ENCODE measurements at places on chromosomes 3 and 15.

DNA sequence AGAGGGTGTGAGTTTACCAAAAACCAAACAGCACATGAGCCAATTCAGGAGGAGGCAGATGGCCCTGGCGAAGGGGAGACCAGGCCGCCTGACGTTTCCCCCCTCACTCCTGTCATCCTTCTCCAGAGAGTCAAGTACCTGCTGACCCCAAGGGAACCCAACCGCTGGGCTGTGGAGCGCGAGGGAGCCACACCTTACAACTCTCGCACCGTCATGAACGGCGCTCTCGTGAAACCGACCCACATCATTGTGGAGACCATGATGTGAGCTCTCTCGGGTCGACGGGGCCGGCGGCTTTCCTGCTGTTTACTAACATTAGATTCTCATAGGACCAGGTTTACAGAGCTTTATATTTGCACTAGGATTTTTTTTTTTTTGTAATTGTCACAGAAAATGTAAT, 55.4 kb downstream of the GRIP2 start:
- DNase-seq, result no peak

DNA sequence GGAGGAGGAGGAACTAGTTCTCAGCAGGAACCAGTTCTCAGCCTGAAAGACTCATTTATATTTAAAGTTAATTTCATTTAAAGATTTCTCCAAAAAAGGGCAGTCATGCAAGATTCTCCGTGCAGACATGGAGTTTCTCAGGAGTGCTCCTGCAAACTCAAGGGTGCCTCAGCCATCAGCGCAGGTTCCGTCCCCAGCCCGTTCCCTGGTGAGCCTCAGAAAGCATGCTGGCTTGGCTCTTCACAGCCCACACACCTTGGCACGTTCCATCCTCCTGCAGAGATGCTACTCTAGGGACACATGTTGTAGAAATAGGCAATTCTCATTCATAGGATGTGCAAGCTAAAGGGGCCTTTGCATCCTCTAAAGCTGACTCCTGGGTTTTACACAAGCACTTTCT, 123.0 kb downstream of the LIPC start:
- no peak for DNase-seq

- DNase-seq, result no peak
Observed at GRCh38 chr3:102827386-102827785, 392.6 kb downstream of the ZPLD1 start.

DNA sequence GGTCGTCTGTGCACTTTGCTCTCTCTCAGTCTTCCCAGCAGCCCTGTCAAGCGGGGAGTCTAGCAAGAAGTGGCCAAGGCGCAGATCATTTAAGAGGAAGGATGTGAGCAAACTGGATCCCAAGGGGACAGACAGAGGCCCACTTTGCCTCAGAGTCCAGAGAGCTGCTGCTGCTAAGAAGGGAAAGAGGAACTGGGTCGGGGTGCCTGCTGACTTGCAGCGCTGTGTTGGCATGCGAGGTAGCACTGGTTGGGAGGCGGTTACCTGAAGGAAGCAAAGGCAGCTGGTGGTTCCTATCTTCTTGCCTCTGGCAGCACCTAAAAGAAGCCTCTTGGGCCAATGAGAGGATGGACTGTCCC, 28.1 kb downstream of the SMAD3 start:
- DNase-seq, result no peak

DNA sequence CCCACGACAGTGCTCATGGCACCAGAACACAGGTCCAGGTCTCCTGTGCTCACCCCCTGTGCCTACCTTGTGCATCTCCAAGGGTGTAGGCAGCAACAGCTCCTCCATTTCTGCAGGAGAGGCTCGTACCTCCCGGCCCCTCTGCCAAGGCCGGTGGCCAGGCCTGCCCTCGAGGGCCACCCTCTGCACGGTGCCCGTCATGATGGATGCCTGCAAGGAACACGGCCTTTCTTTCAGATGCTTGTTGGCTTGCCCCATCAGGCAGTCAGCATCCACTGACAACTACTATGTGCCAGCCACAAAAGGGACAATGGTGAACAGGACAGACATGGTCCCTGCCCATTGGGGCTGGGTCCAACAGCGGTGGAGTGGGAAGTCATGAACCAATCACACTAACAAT, 43.8 kb downstream of the GRIP2 start:
- no peak for DNase-seq

- no peak for DNase-seq
Observed at GRCh38 chr15:68413363-68414205, 18.4 kb downstream of the ITGA11 start.

DNA sequence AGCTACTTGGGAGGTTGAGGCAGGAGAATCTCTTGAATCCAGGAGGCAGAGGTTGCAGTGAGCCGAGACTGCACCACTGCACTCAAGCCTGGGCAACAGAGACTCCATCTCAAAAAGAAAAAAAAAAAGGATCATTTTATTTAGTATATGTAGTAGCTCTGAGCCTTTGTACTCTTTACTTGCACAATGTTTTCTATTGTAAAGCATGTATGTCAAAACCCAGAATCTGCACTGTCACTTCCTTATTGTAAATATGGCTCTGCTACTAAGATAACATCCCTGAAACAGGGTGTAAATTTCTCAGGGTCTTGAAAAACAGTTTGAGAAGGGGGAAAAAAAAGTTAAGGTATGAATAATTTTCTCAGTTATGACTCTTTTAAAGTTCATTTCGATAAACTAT, 35.1 kb downstream of the SLMAP start:
- peak; percentile 13 for DNase-seq

DNA sequence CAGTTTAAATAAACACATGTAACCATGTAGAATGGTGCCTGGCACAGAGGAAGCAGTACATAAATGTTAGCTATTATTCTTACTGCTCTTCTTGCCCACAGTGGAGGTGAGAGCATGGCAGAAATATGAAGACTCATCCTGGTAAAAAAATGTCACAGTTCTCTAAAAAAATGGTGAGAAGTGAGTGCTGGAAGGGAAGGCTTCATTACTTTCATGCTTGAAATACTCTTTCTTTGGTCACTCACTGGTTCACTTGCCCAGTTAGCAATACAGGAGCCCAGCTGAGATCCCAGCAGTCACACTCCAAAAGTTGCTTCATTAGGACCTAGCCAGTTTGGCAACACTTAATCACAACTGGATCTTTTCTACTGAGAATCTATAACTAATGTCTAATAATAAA, 1017.2 kb downstream of the TUSC7 start:
- DNase-seq, result no peak

GRCh38 chr3:138230525-138230924, 43.4 kb downstream of the ARMC8 start:
- no peak for DNase-seq

DNA sequence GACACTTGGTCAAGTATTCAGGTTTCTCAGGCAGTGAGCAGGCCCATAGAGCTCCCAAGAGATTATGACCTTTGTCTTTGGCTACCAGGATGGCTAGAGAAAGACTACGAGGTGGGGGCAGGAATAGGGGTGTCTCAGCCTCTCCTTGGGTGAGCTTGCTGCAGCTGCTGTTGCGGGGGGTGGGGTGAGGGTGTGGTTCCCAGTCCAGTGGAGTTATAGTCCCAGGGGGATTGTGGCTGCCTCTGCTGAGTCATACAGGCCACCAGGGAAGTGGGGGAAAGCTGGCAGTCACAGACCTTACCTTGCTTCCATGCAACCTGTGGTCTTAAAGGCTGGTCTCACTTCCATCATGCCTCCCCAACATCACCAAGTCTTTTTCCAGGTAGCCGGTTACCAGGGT, 31.7 kb downstream of the ATP2C1 start:
- peak; percentile 78 for DNase-seq

- DNase-seq, result no peak
Observed at GRCh38 chr3:127629467-127630403, 750 bp downstream of the PODXL2 start.

DNA sequence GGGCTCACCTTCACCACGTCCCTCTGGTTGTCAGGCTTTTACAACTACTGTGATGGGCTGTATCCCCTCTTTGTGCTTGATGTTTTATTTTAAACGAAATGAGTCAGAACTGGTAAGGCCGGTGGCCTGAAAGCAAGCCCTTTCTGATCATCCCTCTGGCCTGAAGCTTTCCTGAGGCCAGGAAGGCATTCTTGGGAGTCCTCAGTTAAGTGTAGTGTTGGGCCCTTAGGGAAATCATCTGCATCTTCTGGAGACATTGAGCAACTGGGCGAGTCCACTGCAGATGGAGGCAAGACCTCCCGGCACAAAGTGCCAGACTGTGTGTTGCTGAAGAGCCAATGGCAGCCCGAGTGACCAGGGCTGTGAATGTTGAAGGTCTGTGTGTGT, 33.0 kb upstream of the AMOTL2 start:
- no peak for DNase-seq

DNA sequence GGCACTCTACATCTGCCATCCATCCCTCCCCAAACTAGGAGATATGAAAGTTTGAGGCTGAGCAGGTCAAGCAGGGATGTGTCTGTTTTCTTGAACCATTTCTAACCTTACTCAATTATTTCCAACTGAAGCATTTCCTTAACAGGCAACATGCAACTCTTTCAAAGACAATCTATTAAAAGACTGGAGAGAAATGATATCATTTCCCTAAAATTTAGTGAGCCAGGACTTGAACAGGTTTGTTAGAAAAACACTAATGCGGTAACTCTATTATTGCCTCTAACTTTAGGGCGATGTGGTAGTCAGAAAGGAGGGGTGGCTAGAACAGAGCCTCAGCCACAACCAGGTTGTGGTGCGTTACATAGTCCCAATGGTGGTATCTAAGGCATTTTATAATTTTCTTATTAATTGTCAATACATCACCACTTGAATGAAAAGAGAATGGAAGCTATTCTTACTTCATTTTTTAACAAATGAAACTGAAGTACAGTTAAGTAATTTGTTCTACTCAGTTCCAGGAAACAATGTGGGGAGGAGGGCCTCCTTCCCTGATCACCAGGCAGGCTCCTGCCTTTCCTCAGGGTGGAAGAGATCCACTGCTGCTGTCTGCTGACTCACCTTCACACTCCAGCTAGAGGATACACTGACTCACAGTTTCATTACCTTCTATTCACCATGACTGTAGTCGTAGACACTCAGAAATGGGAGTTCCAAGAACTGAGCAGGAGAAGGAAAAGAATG, 22.8 kb downstream of the MYO1E start:
- peak; percentile 84 for DNase-seq

DNA sequence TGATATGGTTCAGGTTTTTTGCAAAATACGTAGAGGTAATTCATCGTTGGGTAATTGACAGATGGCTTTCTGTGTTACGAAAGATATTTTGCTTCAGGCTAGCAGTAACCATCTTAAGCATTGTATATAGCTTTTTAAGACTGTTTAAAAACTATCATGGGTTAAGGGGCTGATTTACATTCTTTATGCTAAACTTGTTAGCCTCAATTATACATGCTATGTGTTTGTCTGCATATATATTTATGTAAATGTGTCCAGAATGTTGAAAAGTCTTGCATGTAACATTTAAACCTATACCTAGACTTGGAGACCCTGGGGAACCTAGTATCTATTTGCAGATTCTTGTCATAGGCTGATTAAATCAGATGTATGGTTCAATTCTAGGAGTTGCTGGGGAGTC, 11.1 kb upstream of the P2RY14 start:
- DNase-seq, result no peak

DNA sequence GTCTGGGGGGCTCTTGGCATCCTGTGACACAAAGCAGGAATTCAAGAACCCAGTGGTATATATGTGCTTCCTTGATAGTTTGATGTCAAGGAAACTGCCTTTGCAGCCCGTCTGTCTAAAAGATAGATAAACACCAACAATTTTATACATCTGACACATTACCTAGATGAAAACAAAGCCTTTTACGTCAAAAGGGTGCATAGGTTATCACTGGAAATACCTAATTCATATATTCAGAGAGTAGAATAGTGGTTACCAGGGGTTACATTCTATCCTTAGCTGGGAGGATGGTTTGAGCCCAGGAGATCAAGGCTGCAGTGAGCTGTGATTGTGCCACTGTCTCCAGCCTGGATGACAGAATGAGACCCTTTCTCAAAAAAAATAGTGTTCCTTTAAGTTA, 356.9 kb upstream of the RASGRP1 start:
- no peak for DNase-seq

- DNase-seq, result peak; percentile 33
Observed at GRCh38 chr3:136070953-136071949, 105.7 kb downstream of the PPP2R3A start.

DNA sequence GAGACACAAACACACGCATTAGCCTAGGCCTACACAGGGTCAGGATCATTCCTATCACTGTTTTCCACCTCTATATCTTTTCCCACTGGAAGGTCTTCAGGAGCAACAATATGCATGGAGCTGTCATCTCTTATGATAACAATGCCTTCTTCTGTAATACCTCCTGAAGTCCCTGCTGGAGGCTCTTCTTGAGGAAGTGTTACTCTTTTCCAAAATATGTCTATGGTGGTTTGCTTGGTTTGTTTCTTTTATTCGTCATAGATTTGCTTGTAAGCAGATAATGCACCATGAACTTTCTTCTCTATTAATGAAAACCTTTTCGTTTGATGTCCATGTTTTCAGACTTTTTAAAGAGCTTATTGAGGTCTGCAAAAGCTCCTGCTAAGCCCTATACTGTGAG, 109.3 kb downstream of the GMPS start:
- DNase-seq, result no peak

GRCh38 chr3:31671976-31672375, 139.3 kb downstream of the STT3B start:
- DNase-seq, result no peak

GRCh38 chr3:156681002-156681401, 6.6 kb downstream of the TIPARP start:
- DNase-seq, result peak; percentile 52

GRCh38 chr15:86871964-86872363, 792.3 kb downstream of the AGBL1 start:
- DNase-seq, result no peak

- DNase-seq, result no peak
Observed at GRCh38 chr3:48938689-48939088, 20.0 kb downstream of the ARIH2 start.

- DNase-seq, result no peak
Observed at GRCh38 chr15:77225088-77225487, 154.2 kb upstream of the TSPAN3 start.

DNA sequence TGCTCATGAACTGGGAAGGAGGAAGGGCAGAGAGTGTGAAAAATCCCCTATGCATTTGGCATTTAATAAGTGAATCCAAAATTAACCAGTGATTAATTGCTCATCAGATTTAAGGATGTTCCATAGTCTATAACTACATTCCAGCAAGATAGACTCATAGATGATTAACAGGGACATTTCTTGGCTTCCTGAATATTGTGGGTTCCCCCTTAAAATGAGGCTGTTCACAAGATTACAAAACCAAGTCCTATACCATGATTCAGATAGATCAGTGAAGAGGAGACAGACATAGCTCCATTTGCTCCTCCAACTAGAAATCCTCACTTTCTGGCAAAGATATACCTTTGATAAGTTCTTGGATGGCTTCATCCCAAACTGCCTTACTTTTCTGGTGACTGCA, 15.4 kb downstream of the RASGRP1 start:
- DNase-seq, result no peak

- DNase-seq, result no peak
Observed at GRCh38 chr3:32996048-32996754, 44.8 kb downstream of the CCR4 start.

GRCh38 chr15:63519548-63520178, 15.3 kb downstream of the USP3 start:
- no peak for DNase-seq

GRCh38 chr15:35019404-35020327, 31.6 kb upstream of the ZNF770 start:
- peak; percentile 51 for DNase-seq

GRCh38 chr3:188180114-188180513, 26.2 kb downstream of the LPP start:
- DNase-seq, result no peak

Measured in H4 (cell line).